ENCODE measurements at places on chromosomes 1 and 21. TPM values are rescaled to one million over a fixed set of nuclear protein-coding genes. Genes with fewer than 3 reads are reported as not detected.

Gene GJA9
- not detected for total RNA-seq

Gene PADI2
- total RNA-seq: 0.16 TPM

GRCh38 chr1:33842348-33842747, 21.5 kb upstream of the HMGB4 start:
- H3K4me3 ChIP-seq: no peak overlapping the region
- no peak for DNase-seq
- no peak overlapping the region for H3K27ac ChIP-seq
- H3K4me1 ChIP-seq: peaks cover 4% of the 10 kb centered on the region
- H3K27me3 ChIP-seq: peaks cover 8% of the 10 kb centered on the region

DNA sequence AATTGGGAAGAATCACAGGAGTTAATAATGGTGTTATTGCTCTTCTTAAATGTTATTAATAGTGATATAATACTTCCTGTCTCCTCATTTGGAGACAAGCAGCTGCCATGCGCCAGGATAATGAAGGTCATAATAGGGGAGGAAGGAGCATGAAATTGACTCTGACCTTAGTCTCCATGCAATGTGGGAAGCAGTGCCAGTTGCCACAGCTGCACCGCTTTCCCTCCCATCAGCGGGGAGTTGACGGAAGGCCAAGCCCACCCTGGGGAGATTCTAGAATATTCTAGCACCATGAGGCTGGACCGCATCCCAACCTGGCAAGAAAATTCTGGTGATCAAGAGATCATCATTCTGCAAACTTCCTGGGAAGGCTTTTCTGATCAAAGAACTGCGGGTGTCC, 11.0 kb upstream of the OLIG1 start:
- no peaks in the 10 kb centered on the region for H3K36me3 ChIP-seq

- no peaks in the 10 kb centered on the region for H3K4me1 ChIP-seq
- H3K27me3 ChIP-seq: no peaks in the 10 kb centered on the region
- H3K27ac ChIP-seq: no peak overlapping the region
- H3K36me3 ChIP-seq: peaks cover 5% of the 10 kb centered on the region
- DNase-seq: no peak
Observed at GRCh38 chr1:178019622-178020021, 49.8 kb upstream of the SEC16B start.
